ENCODE measurements at places on chromosomes 2 and 18. TPM values are rescaled to one million over a fixed set of nuclear protein-coding genes. Genes with fewer than 3 reads are reported as not detected.

ANKRD62 gene
- total RNA-seq, result not detected

DUSP19 gene
- total RNA-seq, result 3.6 TPM

IL1RL2 gene
- 0.33 TPM for total RNA-seq

MRPS9 gene
- total RNA-seq, result 51.8 TPM

RAB6C gene
- 0.09 TPM for total RNA-seq

SMIM21 gene
- total RNA-seq, result not detected
